ENCODE measurements at places on chromosomes 4 and X. TPM values are rescaled to one million over a fixed set of nuclear protein-coding genes. Genes with fewer than 3 reads are reported as not detected.

GRCh38 chr4:14059006-14059405, 431.5 kb upstream of the BOD1L1 start:
- DNase-seq, result no peak

DNA sequence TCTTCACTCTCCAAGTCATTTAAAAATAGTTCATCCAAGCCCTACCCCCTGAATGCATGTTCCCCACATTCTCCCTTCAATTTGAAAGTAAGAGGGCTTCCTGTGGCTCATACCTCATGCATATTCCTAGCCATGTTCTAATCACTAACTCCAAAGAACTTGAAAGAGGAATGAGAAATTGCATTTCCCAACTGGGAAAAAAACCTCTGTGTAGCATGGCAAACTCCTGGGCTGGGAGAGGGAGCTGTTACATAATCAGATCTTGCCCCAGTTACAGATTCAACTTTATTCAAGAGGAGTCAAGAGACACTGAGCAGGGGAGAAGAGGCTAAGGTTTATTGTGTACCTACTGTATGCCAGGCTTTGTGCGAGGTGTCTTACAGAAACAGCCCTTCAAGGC, 90.2 kb downstream of the SLC2A9 start:
- no peak for DNase-seq

GRCh38 chrX:134745636-134746409, 87.6 kb upstream of the PLAC1 start:
- DNase-seq, result no peak

DNA sequence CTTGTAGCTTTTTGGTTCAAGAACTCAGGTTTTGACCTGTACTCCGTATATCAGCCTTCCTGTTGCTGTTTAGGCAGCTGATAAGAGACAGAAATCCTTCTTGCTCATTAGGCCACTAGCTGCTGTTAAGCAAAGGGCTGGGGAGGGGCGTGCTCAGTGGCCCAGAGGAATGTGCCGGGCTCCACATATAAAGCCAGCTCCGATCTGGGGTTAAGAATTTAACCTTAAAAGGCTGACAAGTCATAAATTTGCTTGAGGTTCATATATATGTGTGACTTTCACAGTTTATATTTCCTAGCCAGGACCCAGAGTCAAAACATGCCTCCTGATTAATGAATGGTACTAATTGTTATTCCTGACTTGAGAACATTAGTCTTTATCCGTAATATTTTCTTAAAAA, 15.3 kb downstream of the GPC3 start:
- no peak for DNase-seq

- no peak for DNase-seq
These were observed 123.8 kb downstream of the GABRA2 start for GRCh38 chr4:46266106-46266505.

- DNase-seq, result no peak
These were observed 216.4 kb upstream of the TET2 start for GRCh38 chr4:104930298-104930697.

- peak; percentile 46 for DNase-seq
These were observed at the start of gene IL2 for GRCh38 chr4:122456231-122457116. Gene IL2, minus strand, starts transcription at chr4:122456725. Its CDS starts 285 bp downstream, at chr4:122456440.

DNA sequence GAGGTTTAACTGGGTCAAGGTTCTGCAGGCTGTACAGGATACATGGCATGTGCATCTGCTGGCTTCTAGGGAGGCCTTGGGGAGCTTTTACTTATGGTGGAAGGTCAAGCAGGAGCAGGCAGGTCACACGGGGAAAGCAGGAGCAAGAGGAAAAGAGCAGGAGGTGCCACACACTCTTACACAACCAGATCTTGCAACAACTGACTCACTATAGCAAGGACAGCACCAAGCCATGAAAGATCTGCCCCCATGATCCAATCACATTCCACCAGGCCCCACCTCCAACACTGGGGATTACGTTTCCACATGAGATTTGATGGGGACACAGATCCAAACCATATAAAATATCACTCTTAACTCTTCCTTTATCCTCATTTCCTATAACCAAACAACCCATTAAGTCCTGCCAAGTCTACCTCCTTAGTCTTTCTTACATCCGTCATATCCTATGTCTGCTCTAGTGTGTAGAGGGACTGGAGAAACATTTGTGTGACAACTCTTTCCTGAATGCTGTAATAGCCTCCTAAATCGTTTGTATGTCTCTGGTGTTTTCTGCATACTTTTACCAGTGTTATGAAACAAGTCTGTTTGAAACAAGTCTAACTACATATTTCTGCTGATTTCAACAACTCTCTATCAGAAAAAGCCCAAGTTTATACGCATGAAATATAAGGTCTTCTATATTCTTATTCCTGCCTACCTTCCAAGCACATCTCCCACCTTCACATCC, 8.3 kb upstream of the RAP2C start:
- no peak for DNase-seq

- no peak for DNase-seq
These were observed 1048.0 kb downstream of the PDHA2 start for GRCh38 chr4:96887857-96888256.

DNA sequence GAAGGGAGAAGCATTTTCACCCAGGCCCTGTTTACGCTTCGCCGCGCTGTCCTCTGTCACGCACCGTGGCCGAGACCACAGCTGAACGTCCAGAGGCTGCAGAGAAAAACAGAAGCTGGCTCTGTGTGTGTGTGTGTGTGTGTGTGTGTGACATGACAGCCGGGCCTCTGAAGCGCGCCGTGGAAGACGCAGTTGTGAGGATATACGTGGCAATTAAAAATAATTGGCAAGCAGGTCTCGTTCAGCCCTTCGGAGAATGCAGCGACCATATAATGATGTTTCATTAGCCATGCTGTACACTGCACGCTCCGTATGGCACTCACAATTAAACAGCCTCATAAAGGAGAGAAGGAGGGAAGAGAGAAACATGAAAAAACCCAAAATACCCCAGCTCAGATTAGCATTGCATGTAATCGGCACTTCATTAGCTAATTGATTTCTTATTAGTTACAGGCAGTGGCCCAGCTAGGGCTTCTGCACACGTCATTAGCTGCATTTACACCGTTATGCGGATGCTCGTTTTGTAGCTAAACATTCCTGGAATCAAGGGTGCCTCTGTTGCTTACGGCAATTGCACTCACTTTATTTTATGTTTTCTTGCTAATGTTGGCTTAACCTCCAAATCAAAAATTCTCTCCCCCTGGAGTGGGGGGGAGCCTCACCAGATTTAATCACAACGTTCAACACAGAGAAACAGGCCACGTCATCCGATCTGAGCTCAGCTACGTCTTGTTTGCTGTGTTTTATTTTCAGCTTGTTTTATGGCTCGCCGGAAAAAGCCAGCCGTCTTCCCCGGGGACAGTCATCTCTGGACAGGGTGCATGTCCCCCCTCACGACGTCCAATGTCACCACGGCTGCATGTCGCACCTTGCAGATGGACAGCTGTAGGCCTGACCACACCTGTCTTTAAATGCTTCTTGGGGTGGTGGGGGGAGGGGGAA, 74.6 kb upstream of the SHOX start:
- DNase-seq, result no peak

- DNase-seq, result no peak
These were observed 37.2 kb upstream of the CABS1 start for GRCh38 chr4:70297576-70297975.

DNA sequence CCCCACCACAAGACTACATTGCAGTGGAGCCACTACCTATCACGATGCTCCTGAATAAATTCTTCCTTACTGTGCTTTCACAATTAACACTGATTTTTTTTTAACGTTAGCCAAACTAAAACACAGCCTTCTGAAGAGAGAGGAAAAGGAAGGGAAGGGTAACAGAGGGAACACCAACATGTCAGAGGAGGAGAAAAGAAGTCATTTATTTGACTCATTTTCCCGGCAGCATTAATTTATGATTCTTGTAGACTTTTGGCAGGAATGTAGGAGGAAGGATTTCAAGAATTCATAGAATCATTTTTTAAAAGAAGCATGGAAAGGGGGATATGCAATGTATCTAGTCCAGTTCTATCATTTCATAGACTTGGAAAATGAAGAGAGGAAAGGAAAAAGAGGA, 74.3 kb upstream of the IQCM start:
- no peak for DNase-seq

GRCh38 chrX:47815901-47816845, 20.5 kb upstream of the ZNF81 start:
- no peak for DNase-seq

DNA sequence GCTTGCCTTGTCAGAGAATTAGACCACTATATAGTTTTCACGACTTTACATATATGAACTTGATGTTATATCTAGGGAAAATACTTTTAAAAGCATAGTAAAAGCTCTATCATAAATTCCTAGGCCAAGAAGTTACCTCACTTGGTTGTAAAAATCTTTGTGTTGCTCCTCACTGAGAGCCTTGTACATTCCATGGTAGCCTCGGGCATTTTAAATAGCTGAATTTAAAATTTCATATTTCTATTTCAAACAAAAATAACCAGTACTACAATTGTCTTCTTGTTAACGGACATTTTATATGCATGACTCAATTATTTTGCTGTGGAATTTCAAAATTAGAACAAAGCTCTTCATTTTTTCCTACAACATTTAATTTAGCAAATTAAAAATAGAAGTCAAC, 107.6 kb downstream of the MID1 start:
- DNase-seq, result no peak

DNA sequence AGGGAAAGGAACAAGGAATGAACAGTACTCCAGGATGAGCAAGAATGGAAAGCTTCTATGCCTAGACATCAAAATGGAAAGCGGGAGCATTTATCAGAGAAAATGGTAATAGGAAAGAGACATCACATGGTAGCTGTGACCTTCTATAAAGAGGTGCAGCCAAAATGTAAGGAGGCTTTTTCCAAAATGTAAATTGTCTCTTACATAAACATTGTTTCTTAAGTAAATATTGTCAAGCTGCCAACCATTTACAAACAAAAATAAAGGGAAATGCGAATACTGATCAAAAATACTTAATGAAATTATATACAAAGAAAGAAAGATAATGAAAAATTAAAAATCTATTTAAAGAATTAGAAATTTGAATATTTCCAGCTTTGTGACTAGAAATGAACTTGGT, 55.0 kb upstream of the RASGEF1B start:
- DNase-seq, result no peak

DNA sequence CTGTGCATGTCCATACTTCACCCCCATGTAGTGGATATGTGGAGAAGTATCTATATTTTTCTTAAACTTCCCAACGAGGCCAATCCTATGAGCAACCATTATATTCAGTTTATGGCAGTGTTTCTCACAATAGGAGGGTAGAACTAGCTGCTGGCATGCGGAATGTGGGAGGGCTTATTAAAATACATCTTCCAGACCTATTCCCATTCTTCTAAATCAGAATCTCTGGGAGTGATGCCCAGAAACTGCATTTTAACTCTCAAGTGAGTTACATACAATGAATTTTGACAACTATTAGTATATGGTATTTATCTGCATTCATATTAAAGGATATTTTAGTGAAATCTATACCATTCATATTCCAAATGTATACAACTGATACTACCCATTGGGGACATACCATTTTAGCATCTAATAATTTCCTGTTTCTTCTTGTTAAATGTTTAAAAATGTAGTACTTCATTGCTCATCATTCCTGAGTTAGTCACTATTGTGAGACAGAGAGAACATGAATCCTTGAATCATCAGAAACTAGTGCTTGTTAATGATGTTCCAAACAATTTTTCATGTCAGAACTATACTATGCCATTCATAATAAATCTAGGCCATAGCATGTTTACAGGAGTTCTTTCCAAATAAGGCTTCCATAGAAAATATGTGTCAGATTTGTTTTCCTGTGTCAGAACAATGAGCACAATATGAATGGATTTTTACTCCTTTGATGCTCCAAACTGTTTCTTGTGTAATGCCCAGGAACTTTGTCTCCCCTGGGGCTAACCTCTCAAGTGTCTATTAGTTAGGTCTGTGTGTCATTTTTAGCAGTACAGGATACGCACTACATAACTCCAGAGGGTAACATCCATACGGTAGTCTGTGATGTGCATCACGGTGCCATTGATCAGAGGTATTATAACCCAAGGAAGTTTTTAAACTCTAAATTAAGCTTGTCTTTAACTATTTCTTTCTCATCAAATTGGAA, 198.8 kb upstream of the BMP3 start:
- DNase-seq, result no peak

GRCh38 chr4:113548303-113548702, 213.2 kb downstream of the CAMK2D start:
- DNase-seq, result no peak

- no peak for DNase-seq
These were observed 213.3 kb downstream of the DTHD1 start for GRCh38 chr4:36494747-36495146.

GRCh38 chrX:75748431-75748830, 36.6 kb downstream of the MAGEE2 start:
- DNase-seq, result no peak

- DNase-seq, result no peak
These were observed 1029.0 kb upstream of the AGA start for GRCh38 chr4:178470996-178471784.

DNA sequence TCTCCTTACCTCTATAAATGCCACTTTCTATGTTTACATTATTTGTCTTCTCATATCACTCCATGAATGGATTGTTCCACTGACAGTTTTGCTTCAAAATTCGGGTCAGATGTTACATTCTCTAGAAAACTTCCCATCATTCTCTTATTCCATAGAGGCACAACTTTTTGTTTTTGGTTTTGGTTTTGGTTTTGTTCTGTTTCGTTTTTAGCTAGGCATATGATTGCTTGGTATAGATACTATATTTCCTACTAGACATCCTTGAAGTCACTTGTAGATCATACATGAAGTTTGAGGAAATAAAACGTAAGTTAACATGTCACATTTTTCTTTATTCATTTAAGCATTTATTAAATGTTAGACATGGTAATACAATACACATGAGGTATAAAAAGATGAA, 961.0 kb downstream of the PCDH18 start:
- no peak for DNase-seq

GRCh38 chr4:8185930-8186329, 13.2 kb upstream of the SH3TC1 start:
- DNase-seq, result no peak

- DNase-seq, result no peak
These were observed 53.6 kb downstream of the FHIP1A start for GRCh38 chr4:151462554-151462953.

GRCh38 chr4:54924891-54925290, 200.5 kb downstream of the KDR start:
- DNase-seq, result no peak

DNA sequence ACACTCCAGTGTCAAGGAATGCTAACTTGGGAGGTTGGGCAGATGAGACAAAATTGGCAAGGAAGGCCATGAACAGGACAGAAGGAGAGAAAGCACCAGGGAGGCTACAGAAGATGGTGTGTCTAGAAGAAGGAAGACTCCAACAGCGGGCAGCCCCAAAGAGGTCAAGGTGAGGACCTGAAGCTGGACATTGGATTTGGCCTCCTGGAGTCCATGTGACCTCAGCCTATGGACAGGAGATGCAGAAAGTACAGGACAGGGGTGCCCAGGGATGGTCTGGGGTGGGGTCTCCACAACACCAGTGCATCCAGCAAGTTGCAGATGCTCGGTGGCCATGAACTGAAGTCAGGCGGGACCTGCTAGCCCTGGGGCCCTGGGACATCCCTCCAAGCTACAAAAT, 86.2 kb downstream of the JAKMIP1 start:
- DNase-seq, result no peak

GRCh38 chrX:21944136-21944615, 3.7 kb downstream of the SMS start:
- no peak for DNase-seq

GPR34 gene
- 0.17 TPM for total RNA-seq

HSD17B13 gene
- 0.07 TPM for total RNA-seq

APLN gene
- total RNA-seq, result 0.17 TPM

GLOD5 gene
- total RNA-seq, result not detected

LAP3 gene
- total RNA-seq, result 142 TPM

SASH3 gene
- 254 TPM for total RNA-seq

KLB gene
- not detected for total RNA-seq

NPY5R gene
- not detected for total RNA-seq

SNCA gene
- 4.7 TPM for total RNA-seq

IL3RA gene
- 6.4 TPM for total RNA-seq

ODAPH gene
- not detected for total RNA-seq
